ENCODE measurements at places on chromosomes 13 and 19.

GRCh38 chr13:48838193-48838973 lies 137.3 kb upstream of the FNDC3A start:
- peak; percentile 16 for DNase-seq

DNA sequence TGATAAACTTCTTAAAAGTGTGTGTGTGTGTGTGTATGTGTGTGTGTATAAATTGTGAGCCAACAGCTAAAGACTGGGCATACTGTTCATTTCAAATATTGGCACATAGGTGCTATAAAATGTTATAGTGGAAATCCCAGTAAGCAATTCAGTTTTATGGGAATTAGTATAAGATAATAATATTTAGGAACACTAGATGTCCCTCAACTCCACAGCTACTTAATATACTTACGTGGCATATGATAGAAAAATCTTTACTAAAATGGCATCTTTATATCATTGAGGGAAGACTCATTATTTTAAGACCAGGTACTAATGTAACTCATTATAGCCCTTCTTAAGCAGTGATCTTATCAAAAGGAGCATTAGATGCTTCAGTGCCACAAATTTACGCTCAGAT lies 266.2 kb downstream of the MAB21L1 start:
- no peak for DNase-seq

DNA sequence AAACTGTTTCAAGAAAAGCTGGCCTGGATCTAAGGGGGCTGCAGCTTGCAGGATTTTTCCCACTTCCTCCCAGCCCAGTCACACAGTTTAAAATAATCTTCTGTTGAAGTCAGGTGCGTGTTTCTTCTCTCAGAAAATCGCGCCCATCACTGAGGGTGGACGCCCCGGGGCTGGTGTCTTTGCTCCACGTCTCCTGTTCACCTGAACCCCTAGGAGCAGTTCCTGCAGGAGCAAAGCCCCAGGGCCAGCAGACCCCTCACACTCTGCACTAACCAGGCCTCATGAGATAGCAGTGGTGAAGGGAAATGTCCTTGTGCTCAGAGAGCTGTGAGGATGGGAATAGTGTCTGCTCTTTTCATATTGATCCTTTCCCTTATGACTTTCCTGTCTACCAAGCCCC lies 920 bp upstream of the SIGLEC7 start:
- no peak for DNase-seq

DNA sequence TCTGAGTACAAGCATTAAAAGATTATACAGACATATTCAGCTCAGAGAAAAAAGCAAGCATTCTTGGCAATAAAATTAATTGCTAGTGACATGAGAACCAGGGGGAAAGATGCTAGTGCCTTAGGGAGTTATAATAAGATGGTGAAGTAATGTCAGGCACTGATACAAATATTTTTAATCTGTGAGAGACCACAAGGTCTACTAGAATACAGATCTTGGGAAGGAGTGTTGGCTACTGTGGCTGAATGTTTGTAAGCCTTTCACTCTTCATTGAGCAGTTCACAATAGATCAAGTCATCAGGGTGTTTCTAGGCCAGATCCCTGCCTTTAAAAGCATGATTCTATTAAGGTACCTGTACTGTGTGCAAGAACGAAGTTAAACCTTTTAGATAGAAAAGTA lies 16.4 kb downstream of the FREM2 start:
- no peak for DNase-seq

- DNase-seq = no peak
Measured at GRCh38 chr13:38814331-38814730, 127.5 kb downstream of the FREM2 start.

GRCh38 chr19:50447750-50448149 lies 15.1 kb downstream of the MYBPC2 start:
- no peak for DNase-seq

- no peak for DNase-seq
Measured at GRCh38 chr19:18097217-18097992, at the start of gene MAST3. TSS of gene MAST3 (plus strand) at chr19:18097778. CDS start at chr19:18097793, 15 bp downstream.

DNA sequence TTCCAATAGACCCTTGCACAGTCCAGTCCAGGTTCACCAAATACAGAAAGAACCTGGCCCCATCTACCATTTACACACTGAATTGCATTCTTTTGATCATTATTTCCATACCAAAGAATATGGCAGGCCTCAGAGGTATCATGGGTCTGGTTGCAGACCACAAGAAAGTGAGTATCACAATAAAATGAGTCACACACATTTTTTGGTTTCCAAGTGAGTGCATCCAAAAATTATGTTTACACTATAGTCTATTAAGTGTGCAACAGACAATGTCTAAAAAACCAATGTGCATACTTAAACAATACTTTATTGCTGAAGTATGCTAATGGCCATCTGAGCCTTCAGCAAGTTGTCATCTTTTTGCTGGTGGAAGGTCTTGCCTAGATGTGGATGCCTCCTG lies 105.3 kb downstream of the SPACA7 start:
- DNase-seq = peak; percentile 3

DNA sequence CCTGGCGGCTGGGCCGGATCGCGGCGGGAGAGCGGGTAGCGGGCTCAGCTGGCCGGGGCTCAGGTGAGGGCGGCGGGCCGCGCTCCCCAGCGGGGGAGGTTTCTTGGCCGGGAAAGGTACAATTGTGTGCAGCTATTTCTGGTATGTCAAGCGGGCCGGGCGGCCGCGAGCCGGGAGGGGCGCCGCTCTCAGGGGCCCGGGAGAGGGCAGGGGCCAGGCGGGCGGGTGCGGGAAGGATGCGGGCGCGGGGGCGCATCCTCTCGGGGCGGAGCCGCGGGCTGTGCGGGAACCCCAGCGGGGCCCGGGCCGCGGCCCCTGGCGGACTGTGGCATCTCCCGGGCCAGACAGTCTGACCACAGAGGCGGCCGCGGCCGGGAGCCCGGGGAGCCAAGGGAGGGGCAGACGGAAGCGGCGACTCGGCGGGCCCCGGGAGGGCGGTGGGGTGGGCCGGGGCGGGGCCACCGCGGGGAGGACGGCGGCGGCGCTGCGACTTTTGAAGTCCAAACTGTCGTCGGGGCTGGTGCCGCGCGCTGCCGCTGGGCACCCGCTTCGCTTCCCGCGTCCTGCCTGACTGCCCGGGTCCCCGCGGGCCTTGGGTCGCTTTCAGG lies at the start of gene LMO7:
Gene LMO7 (plus strand): TSS at position 503 of the 608 bp plus-strand sequence. CDS start 328 bp downstream, outside the sequence.
- DNase-seq = no peak

DNA sequence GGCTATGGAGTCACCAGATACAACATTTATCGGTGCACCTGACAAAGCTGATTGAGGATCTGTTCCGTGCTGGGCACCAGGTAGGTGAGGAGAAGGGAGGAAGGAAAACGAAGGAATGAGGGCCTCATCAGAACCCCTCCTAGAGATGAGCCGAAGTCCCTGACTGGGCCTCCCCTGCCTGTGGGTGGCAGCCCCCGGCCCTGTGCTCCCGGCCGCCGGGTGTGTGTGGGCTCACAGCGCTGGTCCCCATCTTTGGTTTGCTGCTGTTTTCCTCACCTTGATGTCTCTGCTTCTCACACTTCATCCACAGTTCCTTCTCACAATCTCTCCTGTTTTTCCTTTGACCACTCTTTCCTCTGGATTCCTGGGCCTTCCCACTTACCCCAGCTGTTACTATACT lies 32.8 kb downstream of the TMED1 start:
- no peak for DNase-seq

DNA sequence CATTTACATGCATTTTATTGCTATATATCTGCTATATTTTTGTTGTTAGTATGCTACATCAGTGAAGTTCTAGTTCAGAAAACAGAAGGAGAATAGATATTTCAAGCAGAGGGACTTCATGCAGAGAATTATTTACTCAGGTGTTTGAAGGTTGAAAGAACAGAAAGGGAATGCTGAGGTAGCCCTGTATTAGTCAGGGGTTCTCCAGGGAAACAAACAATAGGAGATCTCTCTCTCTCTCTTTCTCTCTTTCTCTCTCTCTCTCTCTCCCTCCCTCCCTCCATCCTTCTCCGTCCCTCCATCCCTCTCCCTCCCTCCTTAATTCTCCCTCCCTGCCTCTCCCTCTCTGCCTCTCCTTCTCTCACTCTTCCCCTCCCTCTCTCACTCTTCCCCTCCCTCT lies 114.3 kb upstream of the TDRD3 start:
- no peak for DNase-seq

DNA sequence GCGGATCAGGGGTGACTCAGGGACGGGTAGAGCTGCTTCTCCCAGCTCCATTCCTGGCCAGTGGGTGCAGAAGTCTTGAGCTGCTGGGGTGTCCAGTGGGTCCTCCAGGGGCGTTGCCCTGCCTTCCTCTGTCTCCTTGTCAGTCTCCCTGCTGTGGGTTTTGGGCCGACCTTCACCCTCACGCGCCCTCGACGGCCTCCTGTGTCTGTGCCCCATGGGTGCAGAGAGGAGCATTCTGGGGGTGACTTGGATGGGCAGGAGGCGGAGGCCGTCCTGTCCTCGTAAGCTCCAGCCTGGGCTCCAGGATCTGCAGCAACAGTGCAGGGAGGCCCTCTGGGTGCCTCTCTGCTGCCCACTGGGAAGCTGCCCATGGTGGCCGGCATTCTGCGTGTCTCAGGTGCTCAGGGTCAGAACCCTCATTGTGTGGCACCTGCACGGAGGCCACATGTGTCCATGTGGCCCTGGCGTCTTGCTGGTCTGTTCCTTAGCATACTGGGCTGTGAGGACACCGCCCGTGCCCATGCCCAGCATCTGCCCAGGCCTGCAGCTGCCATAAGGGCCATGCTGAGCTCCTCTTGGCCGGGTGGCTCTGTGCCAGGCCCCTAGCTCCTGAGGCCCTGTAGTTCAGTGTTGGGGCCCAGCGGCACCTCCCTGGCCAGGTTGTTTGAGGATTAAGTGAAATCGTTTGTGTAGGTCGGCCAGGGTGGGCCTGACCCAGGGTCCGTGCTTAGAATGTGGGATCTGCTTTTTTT lies 17.3 kb downstream of the DOT1L start:
- no peak for DNase-seq

GRCh38 chr13:95603887-95604555 lies 40.5 kb downstream of the DZIP1 start:
- DNase-seq = no peak

DNA sequence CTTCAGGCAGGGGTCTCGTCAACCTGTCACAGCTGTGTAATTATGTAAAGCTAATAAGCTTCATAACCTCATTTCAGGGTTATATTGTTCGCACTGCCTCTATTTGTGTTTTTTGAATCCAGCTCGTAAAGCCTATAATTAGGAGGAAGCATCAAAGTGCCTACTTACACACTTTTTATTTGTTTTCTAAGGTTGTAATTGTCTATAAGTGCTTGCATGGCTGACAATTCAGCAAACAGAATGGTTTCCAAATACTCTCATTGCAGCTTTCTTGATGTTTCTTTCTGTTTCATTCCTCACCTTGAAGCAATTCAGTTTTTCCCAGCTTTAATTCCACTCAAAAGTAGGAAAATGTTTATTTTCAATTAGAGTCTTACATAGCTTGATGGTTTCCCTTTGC lies 336.3 kb downstream of the HS6ST3 start:
- DNase-seq = no peak

DNA sequence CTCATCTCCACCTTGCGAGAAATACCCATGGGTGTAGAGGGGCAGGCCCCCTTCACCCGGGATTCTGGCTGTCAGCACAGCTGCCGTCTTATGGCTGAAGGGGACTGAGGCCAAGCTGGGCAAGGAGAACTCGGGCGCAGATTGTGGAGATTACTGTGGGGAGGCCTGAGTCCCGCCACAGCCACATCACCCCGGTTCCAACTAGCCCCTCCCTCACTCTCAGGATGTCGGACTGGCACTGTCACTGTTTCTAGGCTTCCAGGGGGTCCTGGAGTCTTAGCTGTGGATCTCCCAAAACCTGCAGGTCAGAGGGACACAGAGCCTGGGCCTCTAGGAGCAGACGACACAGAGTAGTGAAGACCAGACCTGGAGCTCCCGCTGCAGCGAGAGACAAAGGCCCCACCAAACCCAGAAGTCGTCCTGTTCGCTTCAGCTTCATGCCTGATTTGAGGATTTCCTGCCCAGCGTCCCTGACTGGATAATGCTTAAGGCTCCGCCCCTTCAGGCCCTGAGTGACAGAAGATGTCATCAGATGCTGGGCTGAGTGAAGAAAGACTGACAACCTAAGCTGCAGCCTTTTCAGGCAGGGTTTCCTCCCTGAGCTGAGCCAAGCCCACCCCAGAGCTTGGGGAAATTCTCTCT lies 55.8 kb downstream of the ZNF93 start:
- DNase-seq = no peak

GRCh38 chr19:5563008-5563431 lies 4.7 kb downstream of the TINCR start:
- DNase-seq = no peak

GRCh38 chr19:7522923-7523667 lies 671 bp downstream of the MCOLN1 start:
- no peak for DNase-seq

- no peak for DNase-seq
Measured at GRCh38 chr13:41941174-41941573, 19.7 kb downstream of the VWA8 start.

DNA sequence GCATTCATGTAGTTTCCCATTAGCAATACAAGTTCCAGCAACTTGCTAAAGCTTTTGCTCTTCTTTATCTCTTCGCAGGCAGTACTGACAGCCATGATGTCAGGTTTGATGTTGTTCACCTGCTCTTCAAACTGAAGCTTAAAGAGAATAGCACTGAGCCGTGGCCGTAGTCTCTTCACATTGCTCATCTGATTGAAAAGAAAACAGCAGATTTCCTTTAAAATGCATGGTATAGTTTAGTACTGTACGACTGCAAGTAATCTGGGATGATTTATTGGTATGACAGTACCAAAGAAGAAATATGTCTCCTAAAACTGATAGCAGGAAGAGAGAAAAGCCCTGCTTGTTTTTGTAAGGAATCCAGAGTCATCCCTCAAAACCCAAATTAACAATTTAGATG lies 284.4 kb downstream of the DIAPH3 start:
- DNase-seq = no peak

- DNase-seq = no peak
Measured at GRCh38 chr19:1512671-1513498, at the start of gene ADAMTSL5. TSS of gene ADAMTSL5 (minus strand) at chr19:1513019. CDS start at chr19:1510943, 2,076 bp downstream.

GRCh38 chr13:107209824-107210722 lies 642.1 kb upstream of the ARGLU1 start:
- DNase-seq = no peak

- DNase-seq = no peak
Measured at GRCh38 chr19:19552798-19553197, 14.7 kb downstream of the CILP2 start.

DNA sequence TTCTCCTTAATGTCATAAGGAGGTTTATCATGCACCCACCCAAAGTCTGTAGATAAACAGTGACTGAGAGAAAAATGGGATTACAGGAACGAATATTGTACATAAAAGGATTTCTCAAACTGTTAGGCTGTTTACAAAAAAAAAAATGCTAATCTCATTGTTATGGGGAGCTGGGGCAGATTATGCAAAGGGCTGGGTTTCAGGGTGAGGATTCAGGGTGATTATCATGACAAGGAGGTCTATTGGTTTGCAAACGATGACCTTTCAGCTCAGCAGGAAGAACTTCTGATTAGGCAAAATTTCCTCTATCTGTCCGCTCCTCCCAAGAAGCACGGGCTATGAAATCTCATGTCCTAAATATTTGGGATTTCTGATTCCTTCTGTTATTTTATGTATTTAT lies 41.4 kb downstream of the NLRP12 start:
- no peak for DNase-seq

GRCh38 chr13:79740991-79741390 lies 260.0 kb downstream of the NDFIP2 start:
- DNase-seq = no peak
